Smooth muscle cell of trachea (primary cell): ENCODE measurements at places on chromosomes 3 and 15. TPM values are rescaled to one million over a fixed set of nuclear protein-coding genes. Genes with fewer than 3 reads are reported as not detected.

Gene EPHB3
- 12.4 and 18.0 TPM in 2 replicates for total RNA-seq

Gene RBP2
- total RNA-seq, result not detected in 2 replicates

Gene IL16
- 2.0 and 6.1 TPM in 2 replicates for total RNA-seq

Gene TMEM40
- 0.15 TPM in 1 of 2 replicates, not detected in the other for total RNA-seq

Gene LRRN1
- total RNA-seq, result under 0.01 TPM in 2 replicates

Gene CXCR6
- total RNA-seq, result not detected in 2 replicates

Gene TTLL13
- total RNA-seq, result not detected in 2 replicates

Gene DUOXA1
- total RNA-seq, result 0.17 TPM in 1 of 2 replicates, not detected in the other

Gene ADAMTS9
- total RNA-seq, result 0.66 and 1.5 TPM in 2 replicates

Gene SH3GL3
- 0.17 and 0.29 TPM in 2 replicates for total RNA-seq

Gene RAD18
- total RNA-seq, result 6.5 and 13.2 TPM in 2 replicates
